ENCODE measurements at places on chromosomes 2 and 18. TPM values are rescaled to one million over a fixed set of nuclear protein-coding genes. Genes with fewer than 3 reads are reported as not detected.

ACOXL gene
- total RNA-seq: 15.8 TPM

GRCh38 chr18:26317398-26317797 is 91.2 kb downstream of the TAF4B start:
- H3K27ac ChIP-seq: no peak overlapping the region
- H3K4me1 ChIP-seq: 0 out of 2 replicates have a peak, but pooled peaks cover under 1% of the 10 kb centered on the region
- peaks cover 13% of the 10 kb centered on the region for H3K36me3 ChIP-seq

SPEG gene
- 57.8 TPM for total RNA-seq

DNA sequence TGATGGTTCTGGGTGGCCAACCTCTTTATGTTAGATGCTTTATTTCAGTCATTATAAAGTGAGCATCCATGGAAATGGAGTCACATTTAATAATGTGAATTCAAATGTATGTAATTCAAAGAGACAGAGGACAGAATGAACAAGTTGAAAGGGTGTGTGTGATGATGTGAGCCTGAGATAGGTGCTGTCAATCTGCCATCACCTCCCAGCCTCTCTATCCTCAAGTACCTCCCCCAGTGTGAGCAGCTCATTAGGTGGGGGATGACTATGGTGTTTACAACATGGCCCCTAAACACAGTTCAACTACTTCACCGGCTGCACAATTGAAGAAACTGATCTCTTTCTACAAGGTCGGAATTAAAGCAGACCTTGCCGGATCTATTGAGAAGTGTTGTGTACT is 74.7 kb upstream of the IGFBP5 start:
- no peak overlapping the region for H3K27ac ChIP-seq
- peaks cover 6% of the 10 kb centered on the region for H3K27me3 ChIP-seq

Data from WTC11 (cell line).